ENCODE measurements at places on chromosomes 12 and 14. TPM values are rescaled to one million over a fixed set of nuclear protein-coding genes. Genes with fewer than 3 reads are reported as not detected.

Gene TAS2R14
- total RNA-seq = 4.0 TPM

GRCh38 chr12:4242595-4242994, 31.0 kb upstream of the CCND2 start:
- H3K4me3 ChIP-seq = no peak overlapping the region
- no peak overlapping the region for H3K27ac ChIP-seq
- no peak for DNase-seq
- H3K36me3 ChIP-seq = no peaks in the 10 kb centered on the region
- H3K4me1 ChIP-seq = no peaks in the 10 kb centered on the region
- no peaks in the 10 kb centered on the region for H3K27me3 ChIP-seq

DNA sequence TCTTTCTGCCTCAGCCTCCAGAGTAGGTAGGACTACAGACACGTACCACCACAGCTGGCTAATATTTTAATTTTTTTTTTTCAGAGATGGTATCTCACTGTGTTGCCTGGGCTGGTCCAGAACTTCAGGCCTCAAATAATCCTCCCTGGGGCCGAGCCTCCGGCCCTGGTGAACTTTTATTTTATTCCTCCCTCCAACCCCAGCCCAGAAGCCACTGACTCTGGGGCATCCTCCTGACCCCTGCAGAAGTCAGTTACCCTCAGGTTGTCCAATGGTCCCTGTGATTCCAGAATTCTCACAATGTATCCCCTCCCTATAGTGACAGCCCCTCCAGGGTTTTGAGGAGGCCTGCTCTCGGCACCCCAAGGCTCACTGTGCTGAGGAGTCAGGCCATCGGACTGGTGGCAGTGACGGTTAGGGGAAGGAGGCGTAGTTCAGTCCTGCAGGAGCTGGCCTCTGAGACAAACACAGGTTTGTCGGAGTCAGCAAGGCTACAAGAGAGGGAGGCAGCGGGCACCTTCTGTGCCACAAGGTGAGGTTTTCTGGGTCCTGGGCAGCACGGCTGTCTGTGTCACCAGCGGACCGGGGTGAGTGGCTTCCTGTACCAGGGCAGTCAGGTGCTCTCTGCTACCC, 19.4 kb upstream of the FIGNL2 start:
- no peak overlapping the region for H3K4me3 ChIP-seq
- no peaks in the 10 kb centered on the region for H3K27me3 ChIP-seq
- no peak overlapping the region for H3K27ac ChIP-seq
- DNase-seq = no peak
- no peaks in the 10 kb centered on the region for H3K36me3 ChIP-seq
- H3K4me1 ChIP-seq = peaks cover 20% of the 10 kb centered on the region

GRCh38 chr12:71935594-71935993, 3.1 kb upstream of the TPH2 start:
- no peaks in the 10 kb centered on the region for H3K36me3 ChIP-seq
- no peaks in the 10 kb centered on the region for H3K27me3 ChIP-seq
- no peak overlapping the region for H3K27ac ChIP-seq
- H3K4me3 ChIP-seq = no peak overlapping the region
- DNase-seq = no peak
- no peaks in the 10 kb centered on the region for H3K4me1 ChIP-seq

DNA sequence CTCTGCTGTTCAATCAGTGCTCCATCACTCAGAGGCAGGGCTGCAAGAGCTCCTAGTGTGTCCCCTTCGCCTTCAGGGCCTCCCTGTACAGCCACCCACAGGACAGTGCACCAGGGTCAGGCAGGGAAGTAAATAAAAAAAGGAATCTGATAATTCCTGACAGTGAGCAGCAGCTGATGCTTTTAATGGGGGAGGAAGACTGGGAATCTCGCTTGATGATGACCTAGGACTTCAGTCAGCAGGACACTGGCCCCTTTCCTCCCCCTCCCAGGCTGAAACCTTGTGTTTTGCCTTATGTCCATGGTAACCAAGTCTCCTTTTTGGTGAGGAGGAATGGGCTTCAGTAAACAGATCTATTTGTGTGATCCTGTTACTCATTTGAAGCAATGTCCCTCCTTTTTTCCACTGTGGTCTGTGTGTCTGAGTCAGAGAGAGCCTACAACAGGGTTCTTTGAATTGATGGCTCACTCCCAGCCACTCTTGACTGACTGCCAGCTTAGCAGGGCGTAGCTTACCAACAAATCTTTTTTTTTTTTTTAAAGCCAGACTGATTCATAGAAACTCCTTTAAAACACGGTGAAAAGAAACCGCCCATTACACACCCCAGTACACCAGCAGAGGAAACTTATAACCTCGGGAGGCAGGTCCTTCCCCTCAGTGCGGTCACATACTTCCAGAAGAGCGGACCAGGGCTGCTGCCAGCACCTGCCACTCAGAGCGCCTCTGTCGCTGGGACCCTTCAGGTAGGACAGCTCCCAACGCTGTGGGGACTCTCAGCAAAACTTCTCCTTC, at the start of gene EMP1:
EMP1 (plus strand) TSS at position 597 of the 792 bp plus-strand sequence. CDS start 14,785 bp downstream, outside the sequence.
- H3K4me3 ChIP-seq = no peak within 1 kb of the TSS
- no peaks in the 10 kb centered on the region for H3K27me3 ChIP-seq
- peak within 1 kb of the TSS; percentile 72 for H3K27ac ChIP-seq
- no peaks in the 10 kb centered on the region for H3K36me3 ChIP-seq
- H3K4me1 ChIP-seq = peaks cover 21% of the 10 kb centered on the region
- peak; percentile 76 for DNase-seq

All from body of pancreas (tissue), 4 donors.